Stimulated activated CD4-positive, alpha-beta T cell treated with anti-CD3 and anti-CD28 coated beads, Interleukin-1b, Interleukin-23, amount 100 ng/mL, for 1 hour (primary cell): ENCODE measurements at places on chromosomes 7 and 10.

- DNase-seq: no peak
Observed at GRCh38 chr7:30206942-30207341, 72.2 kb downstream of the MTURN start.

GRCh38 chr7:131109759-131110296, 217.8 kb upstream of the MKLN1 start:
- DNase-seq: peak; percentile 36

DNA sequence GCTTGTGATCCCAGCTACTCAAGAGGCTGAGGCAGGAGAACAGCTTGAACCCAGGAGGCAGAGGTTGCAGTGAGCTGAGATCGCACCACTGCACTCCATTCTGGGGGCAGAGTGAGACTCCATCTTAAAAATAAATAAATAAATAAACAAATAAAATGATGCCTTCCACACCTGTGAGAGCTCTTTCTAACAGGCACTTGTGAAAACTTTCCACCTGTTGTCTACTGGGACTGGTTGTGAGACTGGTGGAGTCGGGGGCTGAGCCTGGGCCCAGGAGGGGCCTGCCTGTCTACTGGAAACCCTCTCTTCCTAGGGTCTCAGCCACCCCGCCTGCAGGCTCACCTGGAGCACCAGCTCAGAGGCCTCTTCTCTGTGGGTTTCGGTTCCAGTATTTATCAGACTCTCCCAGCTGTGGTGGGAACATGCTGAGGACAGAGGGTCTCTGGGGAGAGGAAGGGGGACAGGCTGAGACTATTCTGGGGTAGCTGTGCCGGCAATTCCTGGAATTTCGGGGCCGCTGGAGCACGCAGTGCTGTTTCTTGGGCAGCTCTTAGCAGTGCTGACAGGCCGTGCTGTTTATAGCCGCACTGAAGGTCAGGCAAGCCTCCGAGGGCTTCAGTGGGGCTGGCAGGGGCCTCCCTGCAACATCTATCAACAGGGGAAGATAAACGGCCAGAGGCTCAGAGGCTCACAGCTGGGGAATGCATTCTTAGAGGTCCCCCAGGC, 3.8 kb downstream of the LDB3 start:
- DNase-seq: no peak

GRCh38 chr10:73577788-73578187, 13.4 kb downstream of the USP54 start:
- DNase-seq: no peak

DNA sequence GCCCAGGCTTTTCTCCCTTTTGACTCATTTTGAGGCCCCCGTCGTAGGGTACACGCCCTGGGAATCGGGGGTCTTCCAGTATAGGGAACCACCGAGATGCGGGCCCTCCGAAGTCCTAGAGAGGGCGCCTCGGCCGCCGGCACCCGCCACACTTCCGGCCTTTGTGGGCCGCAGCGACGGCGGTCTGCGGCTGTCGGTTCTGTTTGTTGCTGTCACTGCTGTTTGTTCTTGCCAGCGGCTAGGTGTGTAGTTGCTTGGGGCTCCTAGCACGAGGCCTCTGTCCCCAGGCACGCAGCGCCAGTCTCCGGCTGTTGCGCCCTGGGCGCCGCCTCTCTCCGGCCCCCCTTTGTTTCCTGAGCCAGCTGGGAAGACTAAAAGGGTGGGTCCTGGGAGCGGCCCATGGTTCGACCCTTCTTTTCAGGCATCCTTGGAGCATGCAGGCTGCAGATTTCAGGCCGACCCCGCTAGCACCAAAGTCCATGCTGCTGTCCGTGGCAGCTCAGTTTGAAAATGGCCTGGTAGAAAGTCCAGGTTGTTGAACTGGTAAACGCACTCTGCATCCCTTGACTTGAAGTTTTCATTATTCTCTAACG, 17.8 kb upstream of the ZKSCAN1 start:
- DNase-seq: no peak

- DNase-seq: no peak
Observed at GRCh38 chr10:44907556-44907955, 3.6 kb upstream of the TMEM72 start.

DNA sequence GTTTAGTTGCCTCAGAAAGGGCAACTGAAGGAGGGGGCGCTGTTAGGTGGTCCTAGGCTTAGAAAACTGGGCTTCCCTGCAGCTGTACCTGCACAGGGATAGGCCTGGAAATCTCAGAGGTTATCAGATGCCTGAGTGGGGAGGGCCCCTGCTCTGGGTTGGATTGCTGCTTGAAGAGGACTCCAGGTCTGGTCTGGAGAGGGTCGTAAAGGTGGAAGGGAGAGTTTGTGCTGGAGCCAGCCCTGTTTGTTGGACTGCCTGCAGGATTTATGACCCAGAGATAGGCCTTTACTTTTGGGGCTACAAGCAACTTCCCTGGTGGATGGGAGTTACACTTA, 765.9 kb downstream of the GRID1 start:
- DNase-seq: no peak

- DNase-seq: peak; percentile 35
Observed at GRCh38 chr10:100148353-100149211, 37.2 kb downstream of the ERLIN1 start.

DNA sequence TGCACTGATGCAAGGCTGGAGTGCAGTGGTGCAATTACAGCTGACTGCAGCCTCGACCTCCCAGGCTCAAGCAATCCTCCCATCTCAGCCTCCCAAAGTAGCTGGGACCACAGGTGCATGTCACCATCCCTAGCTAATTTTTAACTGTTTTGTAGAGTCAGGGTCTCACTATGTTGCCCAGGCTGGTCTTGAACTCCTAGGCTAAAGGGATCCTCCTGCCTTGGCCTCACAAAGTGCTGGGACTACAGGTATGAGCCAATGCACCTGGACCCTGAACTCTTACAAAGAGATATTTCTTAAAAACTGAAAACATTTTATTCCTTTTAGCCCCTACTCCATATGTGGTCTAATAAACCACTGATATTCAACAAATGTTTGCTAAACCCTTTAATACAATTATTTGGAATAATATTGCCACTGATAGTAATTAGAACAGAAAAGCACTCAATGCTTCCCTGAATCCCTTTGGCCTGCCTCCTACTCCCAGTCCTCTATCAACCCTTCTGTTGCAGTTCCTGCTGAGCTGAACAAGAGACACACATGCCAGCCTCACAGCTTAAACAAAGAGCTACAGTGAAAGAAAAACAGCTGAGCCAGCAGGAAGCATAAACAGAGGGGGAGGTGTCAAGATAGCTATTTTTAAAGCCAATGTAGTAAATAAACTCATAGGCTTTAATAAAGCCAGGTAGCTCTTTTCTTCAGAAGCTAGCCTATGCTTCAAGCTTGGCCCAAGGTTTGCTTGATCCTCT, 7.0 kb upstream of the GNAI1 start:
- DNase-seq: no peak

DNA sequence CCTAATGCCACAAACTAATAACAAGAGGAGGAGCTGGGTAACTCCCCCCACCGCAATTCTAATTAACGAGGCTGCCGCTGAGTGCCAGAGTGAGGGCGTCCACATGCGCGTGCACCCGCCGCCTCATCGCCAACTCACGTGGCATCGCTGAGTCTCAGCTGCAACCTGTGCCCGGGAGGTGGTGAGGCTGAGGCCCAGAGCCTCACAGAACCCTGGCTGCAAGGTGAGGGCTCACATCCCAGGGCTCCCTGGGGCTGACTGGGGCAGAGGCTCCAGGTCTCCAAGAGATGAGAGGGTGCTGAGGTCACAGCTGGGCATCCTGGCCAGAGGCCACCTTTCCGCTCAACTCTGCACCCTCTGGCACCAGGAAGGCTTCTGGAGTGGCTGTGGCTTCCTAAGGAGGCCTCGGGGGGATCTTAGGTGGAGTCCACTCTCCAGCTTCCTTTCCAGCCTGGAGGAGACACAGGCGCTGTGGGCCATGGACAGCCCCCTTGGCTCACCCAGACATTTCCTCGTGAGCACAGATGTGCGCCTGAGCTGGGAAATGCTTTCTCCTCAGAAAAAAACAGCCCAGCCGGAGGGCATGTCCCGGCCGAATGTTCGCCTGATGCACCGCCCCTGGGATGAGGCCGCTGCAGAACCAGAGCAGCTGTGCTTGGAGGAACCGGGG, 242.6 kb downstream of the MAD1L1 start:
- DNase-seq: no peak

- no peak for DNase-seq
Observed at GRCh38 chr10:84176836-84177474, 3.4 kb downstream of the GPR15LG start.

DNA sequence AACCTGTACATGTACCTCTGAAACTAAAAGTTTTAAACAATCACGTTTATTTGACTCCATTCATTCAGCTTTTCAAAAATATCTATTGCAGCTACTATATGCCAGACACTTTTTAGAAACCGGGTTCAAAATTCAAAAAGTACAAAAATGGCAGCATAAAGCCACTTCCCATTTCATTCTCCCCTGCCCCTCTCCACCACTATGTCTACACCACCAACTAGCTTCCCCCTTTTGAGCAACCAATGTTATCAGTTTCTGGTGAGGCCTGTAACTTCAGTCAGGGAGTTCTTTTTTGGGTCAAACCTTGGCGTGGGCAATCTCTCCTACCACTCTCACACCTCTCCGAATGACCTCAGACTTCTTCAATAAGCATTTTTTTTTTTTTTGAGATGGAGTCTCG, 11.5 kb upstream of the HHEX start:
- DNase-seq: no peak

GRCh38 chr10:20446561-20447193, 450.4 kb downstream of the NEBL start:
- DNase-seq: no peak

DNA sequence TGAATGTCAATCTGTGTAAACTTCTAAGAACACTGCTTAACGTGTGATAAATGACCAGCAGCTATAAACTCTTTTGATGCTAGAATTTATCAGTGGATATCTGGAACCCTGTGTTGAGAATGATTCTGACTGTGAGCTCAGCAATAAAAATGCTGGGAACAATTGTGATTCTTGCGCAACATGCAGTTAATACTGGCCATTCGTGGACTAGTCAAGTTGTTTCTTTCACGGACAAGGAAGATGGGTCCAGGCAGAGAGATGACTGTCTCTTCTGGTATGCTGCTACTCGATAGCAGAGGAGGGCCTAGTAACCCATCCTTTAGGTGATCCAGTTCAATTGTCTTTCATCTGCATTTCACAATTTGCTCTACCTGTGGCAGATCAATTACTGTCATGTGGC, 394.8 kb upstream of the IGFBP3 start:
- no peak for DNase-seq

DNA sequence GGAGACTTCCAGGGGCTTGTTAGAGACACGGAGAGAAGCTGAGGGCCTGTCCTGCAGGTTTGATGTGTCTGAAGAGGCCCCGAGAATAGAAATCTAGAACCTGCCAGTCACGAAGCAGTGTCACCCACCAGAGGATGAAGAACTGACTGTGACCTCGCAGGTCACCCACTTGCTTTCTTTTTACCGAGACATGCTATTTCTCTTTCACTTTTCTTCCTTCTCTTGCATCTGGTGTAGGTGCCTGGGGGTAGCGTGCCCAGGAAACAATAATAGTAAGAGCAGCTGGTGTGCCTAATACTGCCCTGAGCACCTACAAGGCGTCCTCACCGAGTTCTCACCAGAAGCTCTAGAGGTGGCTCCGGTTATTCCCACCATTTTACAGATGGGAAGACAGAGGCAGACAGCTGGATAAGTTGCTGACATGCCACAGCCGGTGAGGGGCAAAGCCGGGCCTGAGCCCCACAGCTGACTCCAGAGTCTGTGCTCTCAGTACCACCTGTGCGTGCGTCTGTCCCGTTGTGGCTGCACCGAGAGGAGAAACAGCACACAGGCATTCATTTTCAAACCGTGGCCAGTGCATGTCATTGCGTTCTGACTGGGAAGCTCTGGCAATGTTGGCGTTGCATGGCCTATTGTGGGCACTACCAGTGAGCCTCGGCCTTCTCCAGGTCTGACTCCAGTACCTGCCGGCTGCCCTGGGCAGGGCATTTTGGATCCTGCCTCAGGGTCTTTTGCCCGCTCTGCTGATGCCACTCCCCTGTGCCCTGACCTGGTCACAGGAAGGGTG, 7.8 kb downstream of the CHST3 start:
- no peak for DNase-seq

- DNase-seq: no peak
Observed at GRCh38 chr10:74887614-74888284, 61.3 kb downstream of the KAT6B start.

DNA sequence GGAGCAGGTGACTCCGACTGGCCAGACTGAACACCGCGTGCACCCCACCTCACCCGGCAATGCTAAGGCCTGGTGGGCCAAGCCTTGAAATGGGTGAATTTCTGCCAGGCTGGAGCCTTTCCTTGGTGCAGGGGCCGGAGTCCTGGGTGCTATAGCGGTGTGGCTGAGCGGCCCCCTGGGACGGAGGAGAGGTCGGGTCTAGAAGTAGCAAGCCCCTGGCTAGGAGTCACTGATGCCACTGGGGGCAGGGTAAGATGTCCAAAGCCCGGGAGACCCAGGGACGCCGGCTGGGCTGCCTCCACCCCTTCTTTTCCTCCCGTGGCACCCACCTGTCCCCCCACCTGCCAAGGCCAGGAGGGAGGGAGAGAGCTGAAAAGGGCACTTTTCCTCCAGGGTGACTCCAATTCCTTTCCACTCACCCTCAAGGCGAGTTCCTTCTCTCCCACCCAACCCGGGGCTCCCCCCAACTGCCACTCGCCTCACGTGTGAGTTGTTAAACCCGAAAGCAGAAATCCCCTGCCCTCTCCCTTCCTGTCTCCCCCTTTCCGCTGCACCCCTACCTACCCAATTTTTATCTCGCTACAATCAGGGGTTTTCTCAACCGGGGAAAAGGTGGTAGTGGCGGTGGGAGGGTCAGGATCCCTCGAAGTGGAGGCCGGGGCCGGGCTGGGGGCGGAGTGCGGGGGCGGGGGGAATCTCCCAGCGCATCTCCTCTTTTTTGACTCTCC, 6.0 kb upstream of the GATA3 start:
- DNase-seq: no peak

DNA sequence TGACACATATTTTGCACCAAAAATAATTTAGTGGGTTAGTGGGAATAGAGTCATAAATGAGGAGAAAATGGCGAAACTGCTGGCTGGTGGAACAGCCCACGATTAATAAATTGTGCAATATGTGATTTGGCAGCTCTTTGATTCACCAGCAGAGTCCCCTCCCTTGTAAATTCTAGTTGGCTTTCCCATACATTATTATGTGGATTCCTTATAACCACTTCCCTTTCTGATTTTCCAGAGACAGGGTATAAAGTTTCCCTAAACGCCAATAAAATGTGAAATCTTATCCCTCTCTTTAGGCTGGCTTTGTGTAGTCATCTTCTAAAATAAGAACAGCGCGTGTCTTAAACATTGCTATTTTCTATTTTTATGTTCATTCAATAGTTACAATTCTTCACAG, 149.4 kb upstream of the FERD3L start:
- DNase-seq: no peak

- DNase-seq: no peak
Observed at GRCh38 chr7:139075871-139076686, 33.4 kb downstream of the ZC3HAV1 start.

- no peak for DNase-seq
Observed at GRCh38 chr10:20162123-20162522, 345.9 kb downstream of the PLXDC2 start.

DNA sequence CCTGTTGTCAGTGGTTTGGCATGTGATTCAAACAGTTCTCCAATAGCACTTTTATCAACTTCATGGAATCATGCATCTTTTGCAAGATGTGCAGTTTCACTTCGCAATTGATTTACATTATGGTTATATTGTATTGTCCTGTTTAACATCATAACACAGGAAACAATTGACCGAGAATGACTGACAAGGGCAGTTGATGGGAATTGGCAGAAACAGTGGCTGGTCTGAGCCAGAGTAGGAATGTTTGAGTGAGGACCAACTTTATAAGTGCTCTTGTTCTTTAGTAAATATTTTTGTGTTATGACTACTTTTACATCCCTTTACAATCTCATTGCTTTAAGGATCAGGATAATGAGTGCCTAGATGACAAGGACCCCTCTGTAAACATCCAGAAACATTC, 2.2 kb downstream of the KLHL7 start:
- no peak for DNase-seq
